ENCODE measurements at places on chromosomes 4 and X. TPM values are rescaled to one million over a fixed set of nuclear protein-coding genes. Genes with fewer than 3 reads are reported as not detected.

GRCh38 chr4:98517218-98518021, 141.0 kb downstream of the TSPAN5 start:
- H3K36me3 ChIP-seq, result no peaks in the 10 kb centered on the region
- DNase-seq, result no peak
- no peaks in the 10 kb centered on the region for H3K27me3 ChIP-seq
- H3K27ac ChIP-seq, result peak overlapping the region; percentile 96
- no peak overlapping the region for H3K4me3 ChIP-seq

Gene TSPAN6
- 37.3 TPM for total RNA-seq

GRCh38 chrX:38175139-38175538, 45.5 kb downstream of the SRPX start:
- H3K4me3 ChIP-seq, result no peak overlapping the region
- no peak overlapping the region for H3K27ac ChIP-seq
- H3K36me3 ChIP-seq, result no peaks in the 10 kb centered on the region

DNA sequence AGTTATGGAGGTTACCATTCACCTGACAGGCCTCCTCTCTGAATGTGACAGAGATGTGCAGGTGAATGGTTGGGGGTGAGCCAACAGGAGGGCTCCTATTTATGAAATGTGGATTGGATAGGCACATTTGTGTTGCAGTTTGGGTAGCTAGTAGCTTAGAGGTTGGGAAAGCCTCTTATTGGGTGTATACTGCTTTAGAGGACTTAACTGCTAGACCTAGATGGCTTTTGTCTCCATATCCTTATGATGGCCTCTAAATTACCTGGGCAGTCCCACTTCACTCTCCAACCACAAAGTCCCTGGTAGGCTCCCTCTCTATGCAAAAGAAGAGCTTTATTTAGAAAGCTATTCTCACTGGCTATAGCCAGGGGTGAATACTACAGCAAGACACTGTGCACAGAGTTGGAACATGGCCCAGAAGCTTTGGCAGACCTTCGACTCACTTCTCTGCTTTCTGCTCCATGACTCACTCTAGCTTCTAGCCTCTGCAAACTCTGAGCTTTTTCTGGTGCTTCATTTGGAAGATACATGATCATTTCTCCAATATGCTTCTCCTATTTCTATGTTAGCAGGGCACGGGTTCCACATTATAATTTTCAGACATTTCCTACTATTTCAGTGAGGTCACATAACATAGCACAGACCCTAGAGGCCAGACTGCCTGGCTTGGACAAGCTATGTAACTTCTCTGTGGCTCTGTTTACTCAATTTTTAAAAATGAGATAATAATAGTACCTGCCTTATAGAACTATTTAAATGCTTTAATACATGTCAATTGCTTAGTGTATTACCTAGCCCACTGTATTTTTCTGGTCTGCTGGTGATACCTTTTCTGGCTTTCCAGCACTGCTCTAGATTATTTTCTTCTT, 6.0 kb upstream of the VGLL1 start:
- H3K27me3 ChIP-seq, result peaks cover 5% of the 10 kb centered on the region
- H3K4me3 ChIP-seq, result no peak overlapping the region
- peak; percentile 77 for DNase-seq

DNA sequence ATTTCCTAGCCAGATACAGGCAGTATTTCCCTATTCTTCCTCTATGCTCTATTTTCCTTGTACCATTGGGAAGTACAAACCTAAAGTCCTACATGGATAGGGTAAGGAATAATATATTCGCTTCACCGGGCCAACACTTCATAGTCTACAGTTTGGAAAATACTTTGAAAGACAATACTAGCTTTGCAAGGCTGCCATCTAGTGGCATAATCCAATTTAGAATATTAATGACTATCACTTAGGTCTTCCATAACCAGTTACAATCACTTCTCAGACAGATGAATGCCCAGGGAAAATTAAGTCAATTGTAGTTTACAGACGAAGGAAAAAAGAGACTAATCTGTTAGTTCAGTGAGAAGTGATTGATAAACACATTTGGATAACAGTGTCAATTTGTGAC, 141.0 kb upstream of the FAM47C start:
- H3K27ac ChIP-seq, result no peak overlapping the region
- H3K36me3 ChIP-seq, result no peaks in the 10 kb centered on the region
- no peaks in the 10 kb centered on the region for H3K27me3 ChIP-seq
- DNase-seq, result peak; percentile 27

GRCh38 chrX:115598556-115598955, 37.6 kb downstream of the PLS3 start:
- no peak overlapping the region for H3K4me3 ChIP-seq
- peaks cover 5% of the 10 kb centered on the region for H3K27me3 ChIP-seq
- peak overlapping the region; percentile 14 for H3K27ac ChIP-seq
- peaks cover 6% of the 10 kb centered on the region for H3K36me3 ChIP-seq
- no peak for DNase-seq

DNA sequence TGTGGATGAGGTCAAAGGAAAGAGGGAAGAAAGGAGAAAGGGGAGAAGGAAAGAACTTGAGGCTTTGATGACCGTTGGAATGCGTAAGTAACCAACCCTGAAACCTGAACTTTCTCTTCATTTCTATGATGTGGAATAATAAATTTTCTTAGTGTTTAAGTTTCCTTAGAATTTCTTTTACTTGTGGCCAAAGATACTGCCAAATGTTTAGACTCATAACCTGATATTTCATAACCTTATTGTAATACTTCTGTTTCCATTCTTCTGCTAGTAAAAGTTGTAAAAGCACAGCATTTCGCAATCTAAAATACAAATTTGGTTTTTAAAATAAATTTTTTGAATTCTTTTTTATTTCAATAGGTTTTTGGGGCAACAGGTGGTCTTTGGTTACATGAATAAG, 258.5 kb upstream of the GIMD1 start:
- H3K36me3 ChIP-seq, result no peaks in the 10 kb centered on the region
- no peak overlapping the region for H3K27ac ChIP-seq
- H3K27me3 ChIP-seq, result no peaks in the 10 kb centered on the region
- no peaks in the 10 kb centered on the region for H3K4me1 ChIP-seq
- DNase-seq, result no peak

GRCh38 chrX:129574214-129574613, 34.2 kb downstream of the OCRL start:
- no peak overlapping the region for H3K4me3 ChIP-seq
- no peak overlapping the region for H3K27ac ChIP-seq
- peaks cover 10% of the 10 kb centered on the region for H3K36me3 ChIP-seq
- no peaks in the 10 kb centered on the region for H3K27me3 ChIP-seq

Measured in osteoblast (primary cell).